ENCODE measurements at places on chromosomes 12 and 14. TPM values are rescaled to one million over a fixed set of nuclear protein-coding genes. Genes with fewer than 3 reads are reported as not detected.
A peak's percentile ranks its signal among the peaks of the same experiment; 100 is the strongest.

GRCh38 chr12:47554046-47554653 is 151.7 kb downstream of the RPAP3 start:
- DNase-seq = no peak

DNA sequence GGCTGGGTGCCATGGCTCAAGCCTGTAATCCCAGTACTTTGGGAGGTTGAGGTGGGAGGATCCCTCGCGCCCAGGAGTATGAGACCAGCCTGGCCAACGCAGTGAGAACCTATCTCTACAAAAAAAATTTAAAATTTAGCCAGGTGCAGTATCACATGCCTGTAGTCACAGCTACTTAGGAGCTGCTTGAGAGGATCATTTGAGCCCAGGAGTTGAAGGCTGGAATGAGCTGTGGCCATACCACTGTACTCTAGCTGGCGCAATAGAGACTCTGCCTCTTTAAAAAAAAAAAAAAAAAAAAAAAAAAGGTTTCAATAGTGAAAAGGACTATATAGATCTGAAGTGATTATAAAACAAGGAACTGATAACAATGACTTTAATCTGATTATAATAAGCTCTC is 13.5 kb downstream of the PSMA3 start:
- no peak for DNase-seq

GRCh38 chr12:52984136-52984535 is 22.1 kb upstream of the EIF4B start:
- no peak for DNase-seq

GRCh38 chr12:71183018-71183417 is 25.2 kb upstream of the TSPAN8 start:
- peak; percentile 37 for DNase-seq

DNA sequence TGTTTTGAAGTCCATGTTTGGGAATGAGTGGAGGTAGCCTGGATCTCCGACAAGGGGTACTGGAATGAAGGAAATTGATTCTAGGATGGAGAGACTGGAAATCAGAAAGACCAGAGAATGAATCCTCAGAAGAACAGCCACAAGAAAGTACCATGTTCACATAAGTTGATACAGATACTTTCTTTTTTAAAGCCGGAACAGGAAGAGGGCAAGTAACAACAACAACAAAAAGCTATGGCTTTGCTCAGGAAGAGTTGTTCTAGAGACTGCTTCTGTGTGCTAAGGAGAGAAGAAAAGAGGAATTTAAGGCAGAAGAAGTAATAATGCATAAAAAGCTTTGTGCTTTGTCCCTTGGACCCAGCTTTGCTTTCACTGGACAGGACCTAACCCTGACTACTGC is 6.2 kb downstream of the TC2N start:
- no peak for DNase-seq

DNA sequence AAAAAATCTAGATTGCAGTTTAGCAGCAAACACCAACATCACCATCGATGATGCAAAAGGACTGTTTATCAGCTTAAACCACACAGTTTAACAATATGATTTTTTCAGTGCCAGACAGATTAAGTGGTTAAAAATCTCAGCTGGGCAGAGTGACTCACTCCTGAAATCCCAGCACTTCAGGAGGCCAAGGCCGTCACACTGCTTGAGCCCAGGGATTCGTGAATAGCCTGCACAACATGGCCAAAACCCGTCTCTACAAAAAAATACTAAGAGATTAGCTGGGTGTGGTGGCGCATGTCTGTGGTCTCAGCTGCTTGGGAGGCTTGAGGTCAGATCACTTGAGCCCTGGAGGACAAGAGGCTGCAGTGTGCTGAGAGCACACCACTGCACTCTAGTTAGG is 8.9 kb downstream of the RSRC2 start:
- no peak for DNase-seq

DNA sequence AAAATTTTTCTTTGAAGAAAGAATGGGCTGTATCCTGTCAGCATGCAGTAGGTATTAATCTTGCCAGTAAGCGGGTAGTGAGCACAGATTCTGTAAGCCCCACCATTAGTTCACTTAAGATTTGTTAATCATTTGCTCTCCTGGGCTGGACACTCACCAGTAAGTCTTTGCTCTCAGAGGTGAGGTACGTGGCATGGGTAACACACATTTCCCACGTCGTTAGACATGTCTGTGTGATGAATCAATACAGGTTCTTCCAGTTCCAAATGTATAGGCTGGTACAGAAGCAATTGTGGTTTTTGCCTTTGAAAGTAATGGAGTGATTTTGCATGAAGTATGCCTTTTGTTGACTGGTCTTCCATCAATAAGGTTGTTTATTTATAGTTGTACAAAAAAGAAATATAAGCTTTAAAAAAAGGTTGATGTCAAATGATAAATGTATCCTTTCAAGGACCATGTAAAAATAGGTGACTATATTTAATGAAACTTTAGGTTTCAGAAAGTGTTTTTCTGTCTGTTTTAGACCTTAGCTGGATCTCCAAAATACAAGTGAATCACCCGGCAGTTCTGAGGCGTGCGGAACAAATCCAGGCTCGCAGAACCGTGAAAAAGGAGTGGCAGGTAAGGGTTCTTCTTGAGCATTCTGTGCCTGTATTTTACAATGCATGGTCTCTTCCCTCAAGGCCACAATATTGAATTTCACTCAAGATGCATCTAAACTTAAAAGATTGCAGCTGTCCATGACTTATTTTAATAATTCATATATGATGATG is 45.5 kb downstream of the DERA start:
- DNase-seq = no peak

DNA sequence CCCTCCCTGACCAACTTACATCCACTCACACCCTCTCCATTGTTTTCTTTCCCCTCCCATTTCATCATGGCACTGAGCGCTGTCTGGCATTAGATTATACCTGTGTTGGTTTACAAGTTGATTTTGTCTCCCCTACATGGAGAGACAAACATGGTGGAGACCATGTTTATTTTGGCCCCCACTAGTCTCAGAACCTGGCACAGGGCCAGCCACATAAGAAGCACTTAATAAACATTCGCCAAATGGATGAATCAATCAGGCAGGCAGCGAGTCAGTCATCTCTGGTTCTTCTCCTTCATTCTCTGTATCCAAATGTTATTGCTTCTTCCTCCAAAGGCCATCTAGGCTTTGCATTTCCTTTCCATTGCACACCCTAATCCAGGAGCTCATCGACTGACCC is 177.4 kb downstream of the DPF3 start:
- peak; percentile 24 for DNase-seq

DNA sequence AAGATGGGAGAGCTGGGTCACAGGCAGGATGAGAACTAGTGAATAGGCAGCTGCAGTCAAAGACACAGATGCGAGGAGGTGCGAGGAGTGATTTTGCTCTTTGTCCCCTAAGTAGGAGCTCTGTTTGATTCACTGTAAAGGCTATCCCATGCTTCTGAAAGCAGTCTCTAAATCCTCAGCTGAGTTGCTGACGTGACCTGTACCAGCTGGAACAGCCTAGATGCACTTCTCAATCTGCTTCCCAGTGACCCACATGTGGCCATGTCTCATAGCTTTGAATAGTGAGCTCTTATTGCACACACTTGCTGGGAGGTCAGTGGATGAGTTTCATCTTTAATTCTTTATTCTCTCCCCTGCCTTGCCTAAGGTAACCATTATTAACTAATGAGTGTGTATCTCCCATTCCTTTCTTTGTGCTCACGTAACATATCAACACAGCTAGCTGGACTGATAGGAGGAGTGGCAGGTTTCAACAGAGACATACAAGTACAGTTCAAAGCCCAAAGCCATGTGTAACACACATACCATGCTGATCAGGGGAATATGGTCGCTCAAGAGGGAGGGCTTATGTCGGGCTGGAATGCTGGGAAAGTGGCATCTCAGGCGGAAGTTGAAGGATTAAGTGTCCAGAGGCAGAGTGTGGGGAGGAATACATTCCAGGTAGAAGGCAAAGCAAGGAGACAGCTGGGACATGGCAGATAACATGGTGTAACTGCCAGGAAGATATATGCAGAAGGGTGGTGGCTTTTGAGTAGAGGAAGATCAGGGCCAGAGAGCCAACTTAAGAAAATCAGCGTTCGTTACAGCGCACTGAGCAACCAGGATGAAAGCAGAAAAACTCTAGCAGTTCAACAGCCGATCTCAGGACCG is 15.4 kb upstream of the YY1 start:
- DNase-seq = no peak

DNA sequence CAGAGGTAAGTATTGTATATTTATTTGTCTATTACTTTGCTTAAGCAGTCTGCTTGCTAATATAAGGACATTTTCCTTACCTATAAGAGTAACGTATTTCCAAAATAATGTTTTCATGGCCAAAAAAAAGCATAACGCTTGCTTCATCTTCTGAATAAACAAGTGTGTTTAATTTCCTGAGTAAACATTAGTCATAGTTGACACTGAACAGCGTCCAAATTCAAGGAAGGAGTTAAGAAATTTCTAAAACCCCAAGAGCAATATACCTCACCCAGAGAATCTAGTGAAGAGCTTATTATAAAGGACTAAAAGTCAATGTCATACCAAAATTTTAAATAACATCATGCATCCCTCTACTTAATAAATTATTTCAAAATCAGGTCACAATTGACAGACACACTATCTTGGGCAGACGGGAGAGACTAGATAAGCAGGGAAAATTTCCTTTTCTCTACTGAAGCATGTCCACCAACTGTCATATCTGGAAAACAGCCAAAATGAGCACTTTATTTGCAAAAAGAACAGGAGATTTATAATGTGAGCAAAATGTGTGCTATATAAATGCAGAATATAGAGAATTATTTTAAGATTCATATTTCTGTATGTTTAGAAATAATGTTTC is 25.1 kb downstream of the ANKS1B start:
- peak; percentile 34 for DNase-seq

DNA sequence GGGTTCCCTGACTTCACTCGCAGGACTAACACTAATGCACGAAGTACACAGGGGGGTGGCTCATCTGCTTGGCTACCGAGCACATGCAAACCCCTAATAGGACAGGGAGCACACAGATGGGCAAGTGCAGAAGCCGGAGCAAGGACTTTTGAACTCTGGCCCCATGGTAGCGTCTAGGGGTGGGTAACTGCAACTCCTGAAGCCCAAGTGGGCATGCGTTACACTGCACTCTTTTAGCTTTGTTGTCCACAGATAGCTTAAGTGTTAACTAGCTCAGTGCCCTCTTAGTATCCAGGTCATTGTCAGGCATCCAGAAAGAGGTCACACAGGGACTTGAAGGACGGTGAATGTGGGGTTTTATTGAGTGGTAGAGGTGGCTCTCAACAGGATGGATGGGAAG is 3.0 kb upstream of the BLTP3B start:
- DNase-seq = no peak

GRCh38 chr14:99598774-99599173 is 5.2 kb downstream of the CCDC85C start:
- DNase-seq = peak; percentile 33

DNA sequence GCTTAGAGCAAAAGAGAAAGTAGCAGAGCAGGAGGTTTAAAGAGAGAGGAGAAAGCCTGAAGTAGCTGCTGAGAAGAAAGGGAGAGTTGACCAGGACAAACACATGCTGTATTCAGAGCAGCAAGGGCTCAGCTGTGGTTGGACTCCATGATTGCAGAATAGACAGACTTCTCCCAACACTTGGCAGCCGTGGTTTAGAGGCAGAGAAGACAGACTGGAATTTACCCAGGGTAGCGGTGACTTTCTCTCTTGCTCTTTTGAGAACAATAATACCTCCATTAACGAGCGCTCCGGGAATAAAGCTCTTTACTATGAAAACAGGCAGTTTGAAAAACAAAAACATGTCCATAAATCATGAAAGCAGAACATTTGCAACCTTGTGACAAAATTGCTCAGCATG is 21.4 kb upstream of the IGF1 start:
- no peak for DNase-seq

- DNase-seq = no peak
These were observed 81.0 kb downstream of the ADGRD1 start for GRCh38 chr12:131034631-131035244.

DNA sequence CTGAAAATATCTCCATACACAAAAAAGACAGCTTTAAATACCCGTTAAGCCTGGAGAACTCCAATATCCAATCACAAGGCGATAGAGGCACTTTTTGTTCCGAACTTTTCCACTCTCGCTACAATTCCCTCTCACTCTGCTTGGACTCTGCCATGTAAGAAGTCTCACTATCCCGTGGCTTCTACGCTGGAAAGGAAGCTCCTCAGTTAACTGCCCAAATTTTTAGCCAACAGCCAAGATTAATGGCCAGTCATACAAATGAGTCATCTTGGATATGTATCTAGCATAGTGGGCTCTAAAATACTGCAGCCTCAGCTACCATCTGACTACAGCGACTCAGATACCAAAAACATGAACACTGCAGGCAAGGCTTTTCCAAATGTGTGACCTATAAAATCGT is 45.5 kb upstream of the RERGL start:
- DNase-seq = no peak

- DNase-seq = no peak
These were observed 41.4 kb upstream of the NUDT4 start for GRCh38 chr12:93336291-93336741.

- DNase-seq = peak; percentile 74
These were observed 96.1 kb downstream of the SCN8A start for GRCh38 chr12:51687177-51687576.

GRCh38 chr14:61229475-61229888 is 51.7 kb downstream of the TMEM30B start:
- DNase-seq = no peak

GRCh38 chr14:94773061-94773648 is 3.2 kb upstream of the GSC start:
- no peak for DNase-seq

DNA sequence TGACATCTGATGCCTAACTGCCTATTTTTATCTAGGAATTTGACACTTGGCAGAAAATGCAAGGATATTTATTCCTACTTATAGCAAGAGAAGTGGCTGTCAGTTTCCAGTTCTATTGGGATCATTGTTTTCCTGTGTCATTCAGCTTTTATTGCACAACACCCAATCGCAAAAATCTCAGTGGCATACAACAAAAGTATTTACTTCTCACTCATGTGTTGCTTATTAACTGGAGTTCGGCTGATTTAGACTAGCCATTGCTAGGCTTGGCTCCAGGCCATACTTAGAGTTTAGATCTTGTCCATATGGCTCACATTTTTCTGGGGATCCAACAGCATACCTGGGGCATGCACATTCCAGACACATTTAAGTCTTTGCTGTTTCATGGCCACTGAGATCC is 218.6 kb upstream of the SYT1 start:
- no peak for DNase-seq

DNA sequence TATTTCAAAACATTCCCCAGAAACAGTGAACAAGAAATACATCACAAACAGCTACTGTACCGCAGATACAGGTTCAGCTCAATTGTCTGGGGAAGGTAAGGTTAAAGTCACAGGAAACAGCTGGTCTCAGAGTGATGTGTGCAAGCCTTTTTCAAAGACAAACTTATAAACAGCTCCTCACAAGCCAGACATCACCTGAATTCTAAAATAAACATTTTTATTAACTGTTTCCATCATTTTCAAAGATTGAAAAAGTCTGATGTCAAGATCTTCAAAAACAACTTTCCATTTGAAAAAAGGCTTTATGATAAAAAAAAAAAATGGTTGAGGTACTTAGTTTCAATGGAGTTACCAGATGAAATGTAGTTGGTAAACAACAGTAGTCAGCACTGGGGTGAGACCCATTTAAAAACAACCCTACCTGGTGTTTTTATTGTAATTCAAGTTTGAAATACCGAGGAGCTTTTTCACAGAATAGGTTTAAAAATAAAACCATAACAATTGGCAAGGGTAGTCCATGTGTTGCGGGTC is 4.0 kb downstream of the BTG1 start:
- DNase-seq = peak; percentile 90

The TAS2R19 gene
- polyA plus RNA-seq = 0.12 TPM

The RNASE1 gene
- 909 TPM for polyA plus RNA-seq

The SLC25A21 gene
- polyA plus RNA-seq = 0.98 TPM

The GNG2 gene
- polyA plus RNA-seq = not detected

The KLRG1 gene
- 15.9 TPM for polyA plus RNA-seq

The GPR68 gene
- 0.75 TPM for polyA plus RNA-seq

The EIF4B gene
- 233 TPM for polyA plus RNA-seq

The RNFT2 gene
- polyA plus RNA-seq = 1.7 TPM
